ENCODE measurements at places on chromosomes 5 and 9. TPM values are rescaled to one million over a fixed set of nuclear protein-coding genes. Genes with fewer than 3 reads are reported as not detected.

GNPDA1 gene
- total RNA-seq = 62.1 TPM

GRCh38 chr9:2420543-2420942 is 201.0 kb upstream of the VLDLR start:
- DNase-seq = no peak

GRCh38 chr5:147830035-147830434 is 1.4 kb downstream of the SPINK1 start:
- DNase-seq = peak; percentile 17

GRCh38 chr5:56450766-56451165 is 217.6 kb upstream of the ANKRD55 start:
- DNase-seq = no peak

DNA sequence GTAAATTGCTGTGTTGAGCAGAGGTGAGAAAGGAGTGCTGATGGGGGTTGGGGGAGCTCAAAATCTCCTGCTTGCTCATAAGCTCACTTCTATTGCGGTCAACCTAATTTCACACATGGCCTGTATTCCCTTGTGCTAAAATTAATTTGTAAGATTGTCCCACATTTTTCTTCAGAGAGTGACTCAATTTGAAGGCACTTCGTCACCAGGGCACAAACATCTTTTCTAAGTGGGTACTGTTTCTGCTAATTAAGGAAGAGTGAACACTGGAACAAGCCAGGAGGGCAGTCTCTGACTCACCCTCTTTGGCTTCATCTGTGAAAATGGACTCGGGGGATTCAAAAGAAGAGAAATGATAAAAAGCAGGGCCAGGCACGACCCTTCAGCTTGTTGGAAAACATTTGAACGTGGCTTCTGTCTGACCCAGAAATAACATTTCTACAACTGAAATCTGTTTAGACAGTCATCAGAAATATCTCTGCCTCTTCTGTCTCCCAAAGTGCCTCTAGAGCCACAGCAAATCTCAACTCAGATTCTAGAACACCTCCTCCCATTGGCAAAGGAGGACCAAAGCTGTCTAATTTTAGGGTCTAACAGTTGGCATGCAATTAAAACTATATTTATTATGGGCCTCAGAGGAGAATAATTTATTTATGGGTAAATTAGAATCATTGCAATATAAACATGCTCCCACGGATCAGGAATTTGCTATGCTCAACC is 49.8 kb downstream of the FEM1C start:
- DNase-seq = no peak

DNA sequence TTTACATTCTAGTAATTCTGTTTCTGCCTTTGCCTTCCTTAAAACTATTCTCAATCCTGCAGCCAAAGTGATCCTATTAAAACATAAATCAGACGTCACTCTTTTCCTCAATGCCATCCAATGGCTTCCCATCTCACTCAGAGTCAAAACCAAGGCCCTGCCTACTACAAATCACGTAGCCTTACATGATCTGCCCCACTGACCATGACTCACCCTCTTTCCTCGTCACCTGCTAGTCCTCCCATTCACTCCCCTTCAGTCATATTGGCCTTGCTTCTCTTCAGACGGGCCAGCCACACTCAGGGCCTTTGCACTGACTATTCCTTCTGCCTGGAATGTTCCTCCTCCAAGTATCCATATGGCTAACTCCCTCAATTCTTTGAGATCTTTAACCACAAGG is 39.0 kb upstream of the DMXL1 start:
- DNase-seq = no peak

GRCh38 chr5:60960591-60960990 is 15.6 kb downstream of the NDUFAF2 start:
- no peak for DNase-seq

DNA sequence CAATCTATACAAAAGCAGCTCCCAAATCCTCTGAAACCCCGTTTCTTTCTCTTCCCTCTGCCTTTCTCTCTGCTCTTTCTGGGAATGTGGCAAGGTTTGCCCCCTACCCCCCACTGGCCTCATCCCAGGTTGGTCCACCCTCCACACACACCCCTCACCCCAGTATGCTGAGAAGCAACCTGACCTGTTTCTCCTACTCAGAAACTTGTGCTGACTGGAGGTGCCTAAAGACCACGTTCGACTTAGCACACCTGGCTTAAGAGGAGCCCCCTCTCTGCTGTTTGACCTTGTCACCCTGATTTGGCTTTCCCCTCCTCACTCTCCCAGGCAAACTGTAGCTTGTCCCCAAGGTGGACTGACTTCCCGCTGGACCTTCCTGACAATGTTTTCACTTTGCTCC is 1.1 kb upstream of the SEPTIN8 start:
- DNase-seq = no peak

CDC14B gene
- total RNA-seq = 16.0 TPM

DNA sequence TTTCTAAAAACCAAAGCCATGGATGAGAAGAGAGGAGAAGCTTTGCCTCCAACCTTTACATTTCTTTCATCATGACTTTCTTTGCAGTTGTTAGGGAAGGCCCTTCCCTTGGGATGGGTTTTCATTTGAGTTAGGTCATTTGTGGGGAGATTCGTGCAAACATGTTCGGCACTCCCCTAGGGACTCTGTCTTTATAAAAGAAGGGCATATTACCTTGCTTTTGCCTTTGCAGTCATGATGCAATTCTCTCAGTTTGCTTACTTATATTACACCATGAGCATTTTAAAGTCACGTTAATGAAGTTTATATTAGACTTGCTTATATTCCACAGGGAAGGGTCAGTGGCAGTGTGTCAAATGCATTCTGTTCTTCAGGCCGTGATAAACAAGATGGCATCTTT is 289.3 kb upstream of the WWC1 start:
- no peak for DNase-seq

DNA sequence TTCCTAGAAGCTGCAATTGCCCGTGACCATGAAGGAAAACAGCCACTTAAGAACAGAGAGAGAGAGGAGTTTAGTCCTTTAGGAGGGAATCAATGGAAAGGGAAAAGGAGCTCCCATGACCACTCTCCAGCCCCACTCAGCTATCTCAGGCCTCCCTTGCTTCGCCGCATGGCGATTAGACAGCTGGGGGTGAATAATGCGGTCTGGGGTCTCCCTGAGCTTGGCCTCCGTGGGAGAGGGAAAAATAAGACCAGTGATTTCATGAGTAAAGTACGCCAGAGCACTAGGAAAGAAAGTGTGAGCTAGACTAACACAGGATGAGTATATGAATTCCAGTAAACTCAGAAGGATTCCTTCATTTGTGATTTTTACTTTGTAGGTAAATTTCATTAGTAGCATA is 180.3 kb downstream of the TRIO start:
- no peak for DNase-seq

DNA sequence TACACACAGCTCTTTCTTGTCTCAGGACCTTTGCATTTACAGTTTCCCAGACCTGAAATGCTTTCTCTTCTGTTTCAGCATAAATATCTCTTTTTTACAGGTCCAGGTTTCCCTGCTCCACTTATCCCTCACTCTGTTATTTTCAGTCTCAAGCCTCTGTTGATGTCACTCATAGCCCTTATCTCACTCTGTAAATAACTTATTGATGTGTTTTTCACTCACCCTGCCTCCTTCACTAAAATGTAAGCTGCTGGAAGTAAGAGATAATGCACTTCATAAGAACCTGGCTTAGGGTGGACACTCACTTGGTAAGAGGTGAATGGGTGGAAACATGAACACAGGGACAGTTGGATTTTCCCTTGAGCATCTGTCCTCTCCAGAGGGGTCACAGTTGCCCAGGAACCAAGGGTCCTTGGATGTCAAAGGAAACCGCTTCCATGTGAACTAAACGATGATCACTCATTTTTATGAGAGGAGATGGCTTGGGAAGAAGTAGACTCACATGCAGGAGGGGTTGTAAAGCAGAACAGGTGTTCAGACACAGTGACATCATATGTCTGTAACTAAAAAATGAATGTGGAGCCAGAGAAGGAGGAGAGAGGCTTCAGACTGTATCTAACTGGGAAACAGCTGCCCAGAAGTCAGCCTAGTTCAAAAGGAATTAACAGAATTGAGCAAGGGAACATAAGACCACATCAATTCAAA is 5.5 kb upstream of the HTR4 start:
- no peak for DNase-seq

CDX1 gene
- total RNA-seq = not detected

KCNN2 gene
- not detected for total RNA-seq

GRCh38 chr9:117480253-117480652 is 65.4 kb upstream of the ASTN2 start:
- DNase-seq = no peak

DNA sequence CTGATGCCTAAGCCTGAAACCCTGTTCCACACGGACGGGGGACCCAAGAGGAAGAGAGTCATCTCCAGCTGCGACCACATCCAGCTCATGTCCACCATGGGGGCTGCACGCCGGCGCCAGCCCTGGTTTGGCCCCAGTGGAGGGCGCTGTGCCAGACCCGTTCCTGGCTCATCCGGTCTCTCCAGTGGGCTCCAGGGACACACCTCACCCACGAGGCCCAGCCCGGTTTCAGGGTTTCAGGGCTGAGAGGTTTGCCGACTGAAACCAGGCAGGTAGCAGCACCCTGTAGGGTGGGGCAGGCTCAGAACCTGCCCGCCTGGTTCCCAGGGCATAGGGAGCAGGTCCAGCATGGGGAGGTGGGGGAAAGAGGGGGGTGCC is 71.4 kb upstream of the STXBP1 start:
- DNase-seq = no peak

PCDHB2 gene
- 0.52 TPM for total RNA-seq

- DNase-seq = no peak
These were observed 159.8 kb upstream of the ACOT12 start for GRCh38 chr5:81553567-81554212.

TCERG1 gene
- 94.8 TPM for total RNA-seq

SOX30 gene
- total RNA-seq = not detected

LYRM7 gene
- 14.8 TPM for total RNA-seq

FBXL7 gene
- 3.9 TPM for total RNA-seq

DNA sequence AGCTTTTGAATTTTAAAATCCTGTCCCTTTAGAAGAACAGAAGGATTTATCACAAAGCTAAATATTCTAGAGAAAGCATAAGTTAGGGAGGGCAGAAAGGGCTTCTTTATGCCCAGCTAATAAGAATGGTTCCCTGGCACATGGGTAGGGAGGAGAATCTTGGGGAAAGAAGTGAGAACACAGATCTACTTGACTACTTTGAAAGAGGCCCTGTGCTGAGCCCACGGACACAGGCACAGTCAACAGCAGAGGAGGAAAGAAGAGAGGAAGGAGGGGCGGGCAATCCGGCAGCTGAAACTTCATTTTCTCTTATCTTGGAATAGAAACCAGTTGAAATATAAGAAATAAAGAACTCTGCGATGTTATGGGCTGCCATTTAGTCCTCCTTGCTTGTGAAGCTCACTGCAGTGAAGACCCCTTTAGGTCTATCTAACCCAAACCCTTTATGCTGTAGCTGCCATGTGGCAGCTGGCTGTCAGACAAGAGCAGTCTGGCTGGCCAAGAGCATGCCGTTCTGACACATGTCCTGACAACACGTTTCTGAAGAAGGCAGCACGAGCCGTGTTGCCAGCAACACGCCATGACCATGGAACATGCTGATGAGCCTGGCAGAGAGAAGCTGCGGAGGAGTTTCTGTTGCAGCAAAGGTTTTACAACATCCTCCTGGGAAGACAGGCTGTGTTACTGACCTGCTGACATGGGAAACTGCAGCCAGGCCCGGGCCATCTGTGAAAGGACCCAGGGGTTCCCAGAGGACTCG is 34.2 kb downstream of the ABLIM3 start:
- no peak for DNase-seq

DNA sequence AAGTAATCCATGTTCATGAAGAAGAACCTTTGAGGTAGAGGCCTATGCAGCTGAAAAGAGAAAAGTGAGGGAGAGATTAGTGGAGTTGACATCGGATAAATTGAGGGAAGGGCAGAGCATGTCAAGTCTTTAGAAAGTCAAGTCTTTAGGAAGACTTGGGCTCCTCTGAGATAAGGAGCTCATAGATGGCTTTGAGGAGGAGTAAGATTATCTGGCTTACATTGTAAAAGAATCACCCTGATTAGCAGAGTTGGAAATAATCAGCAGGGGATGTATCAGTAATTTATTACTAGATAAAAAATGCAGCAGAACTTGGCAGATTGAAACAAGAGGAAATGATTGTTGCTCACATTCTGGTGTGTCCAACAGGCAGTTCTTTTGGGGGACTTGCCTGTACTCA is 727.2 kb upstream of the WWC1 start:
- DNase-seq = no peak

DNA sequence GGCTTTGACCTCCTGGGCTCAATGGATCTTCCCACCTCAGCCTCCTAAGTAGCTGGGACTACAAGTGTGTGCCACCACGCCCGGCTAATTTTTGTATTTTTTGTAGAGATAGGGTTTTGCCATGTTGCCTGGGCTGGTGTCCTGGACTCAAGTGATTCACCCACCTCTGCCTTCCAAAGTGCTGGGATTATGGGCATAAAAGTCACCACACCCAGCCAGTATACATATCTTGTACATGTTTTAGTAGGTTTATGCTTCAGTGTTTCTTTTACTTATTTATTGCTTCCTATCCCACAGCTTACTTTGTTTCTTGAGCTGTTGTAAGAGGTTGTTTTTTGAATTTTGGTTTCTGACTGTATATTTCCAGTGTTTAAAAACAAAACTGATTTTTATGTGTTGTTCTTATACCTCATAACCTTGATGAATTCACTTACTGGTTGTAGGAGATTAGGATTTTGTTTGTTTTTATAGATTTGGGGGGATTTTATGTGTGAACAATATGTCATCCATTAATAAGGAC is 12.9 kb downstream of the FBXW5 start:
- no peak for DNase-seq

- no peak for DNase-seq
These were observed 282.7 kb upstream of the POU5F2 start for GRCh38 chr5:94024101-94024500.

KCNV2 gene
- total RNA-seq = not detected

DNA sequence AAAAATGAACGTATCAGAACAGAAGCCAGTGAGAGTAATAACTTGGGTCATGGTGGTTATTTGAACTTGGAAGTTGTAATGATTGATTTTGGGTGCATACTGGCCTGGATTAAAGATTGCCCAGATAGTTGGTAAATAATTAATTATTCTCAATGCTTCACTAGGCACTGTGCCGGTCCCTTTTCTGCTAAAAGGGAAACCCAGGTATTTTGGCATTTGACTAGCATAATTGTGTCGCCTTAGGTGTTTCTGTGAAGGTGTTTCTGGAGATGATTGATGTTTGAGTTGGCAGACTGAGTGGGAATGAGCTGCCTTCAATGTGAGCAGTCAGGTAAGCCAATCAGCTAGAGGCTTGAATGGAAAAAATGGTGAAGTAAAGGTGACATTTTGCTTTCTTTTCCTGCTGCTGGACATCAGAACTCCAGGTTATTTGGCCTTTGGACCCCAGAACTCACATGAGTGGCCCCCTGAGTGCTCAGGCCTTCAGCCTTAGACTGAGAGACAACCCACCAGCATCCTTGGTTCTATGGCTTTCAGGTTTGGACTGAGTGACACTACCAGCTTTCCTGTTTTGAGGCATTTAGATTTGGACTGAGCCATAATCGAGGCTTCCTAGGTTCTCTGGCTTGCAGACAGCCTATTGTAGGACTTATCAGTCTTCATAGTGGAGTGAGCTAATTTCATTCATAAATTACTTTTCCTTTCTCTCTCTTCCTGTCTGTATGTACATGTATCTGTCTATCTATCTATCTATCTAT is 120.7 kb upstream of the PAPPA start:
- DNase-seq = no peak
